ENCODE measurements at places on chromosomes 2 and 18.

DNA sequence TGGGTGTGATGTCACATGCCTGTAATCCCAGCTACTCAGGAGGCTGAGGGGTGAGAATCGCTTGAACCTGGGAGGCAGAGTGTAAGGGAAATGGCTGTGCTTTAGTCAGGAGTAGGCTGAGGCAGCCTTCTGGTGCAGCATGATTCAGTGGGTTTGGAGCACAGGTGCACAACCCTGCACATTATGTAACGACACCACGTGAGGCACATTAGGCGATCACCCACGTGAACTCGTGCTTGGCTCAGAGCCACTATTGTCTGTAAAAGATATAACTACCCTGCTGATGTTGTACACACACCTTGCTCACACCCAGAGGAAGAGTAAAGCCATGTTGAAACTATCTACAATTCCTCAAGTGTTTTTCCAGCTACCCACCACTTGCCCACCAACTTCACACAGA is 54.8 kb upstream of the ZC3H15 start:
- DNase-seq = no peak

DNA sequence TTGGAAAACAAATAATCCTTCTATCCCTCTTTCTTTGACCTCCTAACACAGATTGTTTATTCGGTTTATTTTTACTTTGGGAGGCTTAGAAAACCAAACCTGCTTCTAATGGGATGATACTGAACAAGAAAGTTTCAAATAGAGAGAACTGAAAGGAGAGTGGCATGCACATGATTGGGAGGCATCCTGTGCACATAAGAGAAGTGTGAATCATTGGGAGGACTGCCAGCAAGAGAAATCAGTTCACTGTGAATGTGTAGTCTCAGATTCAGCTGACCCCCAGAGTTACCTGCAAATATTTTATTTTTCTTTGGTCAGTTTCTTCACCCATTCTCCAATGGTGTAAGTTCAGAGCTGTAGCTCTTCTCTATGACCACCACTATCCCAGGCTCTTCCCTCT is 1363.2 kb upstream of the ACVR2A start:
- DNase-seq = no peak

- no peak for DNase-seq
These were observed 42.1 kb downstream of the PGAP1 start for GRCh38 chr2:196884368-196884767.

GRCh38 chr2:105257981-105258380 is 16.4 kb downstream of the GPR45 start:
- DNase-seq = no peak

GRCh38 chr18:42437001-42437400 is 482.0 kb downstream of the PIK3C3 start:
- DNase-seq = no peak

- no peak for DNase-seq
These were observed 494.1 kb upstream of the SLC39A10 start for GRCh38 chr2:195162918-195163317.

- no peak for DNase-seq
These were observed 359.8 kb upstream of the SALL3 start for GRCh38 chr18:78619854-78620253.

- DNase-seq = no peak
These were observed 81.0 kb downstream of the GPR39 start for GRCh38 chr2:132497591-132497990.

DNA sequence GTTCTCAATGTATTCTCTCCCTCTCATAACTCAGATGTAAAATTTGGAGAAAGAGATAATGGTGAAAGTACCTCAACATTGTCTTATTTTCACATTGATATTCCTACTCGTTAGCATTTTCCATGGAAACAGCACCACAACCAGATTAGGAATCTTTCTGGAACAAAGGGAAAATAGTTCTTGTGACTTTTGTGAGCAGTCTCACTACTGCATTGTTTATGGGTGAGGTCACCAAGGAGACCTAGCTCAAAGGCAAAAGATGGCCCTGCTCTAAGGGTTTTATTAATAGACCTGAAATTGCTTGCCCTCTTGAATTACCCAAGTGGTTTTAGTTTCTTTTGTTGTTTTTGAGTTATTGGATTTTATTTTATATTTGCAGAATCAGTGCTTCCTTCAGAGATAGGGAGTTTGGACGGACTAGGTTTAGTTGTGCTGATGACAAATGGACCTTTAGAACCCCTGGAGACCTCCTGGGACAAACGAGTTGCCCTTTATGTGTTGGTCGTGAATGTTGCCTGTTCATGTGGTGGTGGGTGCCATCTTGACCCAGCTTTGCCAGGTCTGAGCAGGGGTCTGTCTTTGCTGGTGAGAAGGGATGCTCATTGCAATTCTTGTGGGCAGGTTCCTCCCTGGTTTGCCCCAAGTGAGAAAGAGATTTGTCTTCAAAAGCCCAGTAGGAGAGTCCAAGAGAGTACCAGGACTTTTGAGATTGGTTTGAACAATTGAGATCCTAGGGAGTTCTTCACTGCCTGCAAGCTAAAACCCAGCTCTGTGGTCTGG is 58.1 kb downstream of the INPP4A start:
- no peak for DNase-seq

- DNase-seq = no peak
These were observed 22.2 kb upstream of the DGKD start for GRCh38 chr2:233332125-233332524.

DNA sequence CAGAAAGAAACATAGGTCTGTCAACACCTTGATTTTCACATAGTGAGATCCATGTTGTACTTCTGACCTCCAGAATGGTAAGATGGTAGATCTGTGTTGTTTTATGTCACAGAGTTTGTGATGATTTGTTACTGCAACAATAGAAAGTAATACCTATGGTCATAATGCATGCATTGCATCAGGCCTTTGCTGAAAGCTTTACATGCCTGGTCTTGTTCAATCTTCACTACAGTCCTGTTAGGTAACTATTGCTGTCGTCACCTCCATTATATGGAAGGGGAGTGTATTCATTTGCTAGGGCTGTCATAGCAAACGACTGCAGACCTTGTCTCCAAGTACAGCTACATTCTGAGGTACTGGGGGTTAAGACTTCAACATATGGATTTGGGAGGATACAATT is 243.5 kb downstream of the ANAPC1 start:
- no peak for DNase-seq

DNA sequence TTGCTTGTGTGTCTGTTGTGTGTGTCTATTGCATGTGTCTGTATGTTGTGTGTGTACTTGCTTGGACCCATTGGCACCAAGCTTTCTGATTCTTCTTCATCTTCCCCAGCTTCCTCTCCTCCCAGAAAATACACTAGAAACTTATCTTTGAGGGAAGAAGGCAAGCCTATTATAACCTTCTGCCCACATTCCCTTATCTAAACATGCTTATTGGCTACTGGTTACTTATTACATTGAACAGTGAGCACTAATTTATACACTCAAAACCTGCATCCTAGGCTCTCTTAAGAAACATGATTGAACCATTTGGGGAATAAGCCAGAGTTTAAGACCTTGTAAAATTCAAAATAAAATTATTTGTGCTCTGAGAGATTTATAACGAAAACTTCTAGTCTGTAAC is 26.5 kb downstream of the SLC9A4 start:
- DNase-seq = no peak

- DNase-seq = no peak
These were observed 97.0 kb upstream of the ATL2 start for GRCh38 chr2:38474021-38474456.
